Heart left ventricle (tissue), 16 donors: ENCODE measurements at places on chromosomes 1 and 21. TPM values are rescaled to one million over a fixed set of nuclear protein-coding genes. Genes with fewer than 3 reads are reported as not detected.
A peak's percentile ranks its signal among the peaks of the same experiment; 100 is the strongest.

The GJA5 gene
- 15.8 TPM for total RNA-seq

The ZNF683 gene
- not detected for total RNA-seq

The DCST1 gene
- not detected for total RNA-seq

DNA sequence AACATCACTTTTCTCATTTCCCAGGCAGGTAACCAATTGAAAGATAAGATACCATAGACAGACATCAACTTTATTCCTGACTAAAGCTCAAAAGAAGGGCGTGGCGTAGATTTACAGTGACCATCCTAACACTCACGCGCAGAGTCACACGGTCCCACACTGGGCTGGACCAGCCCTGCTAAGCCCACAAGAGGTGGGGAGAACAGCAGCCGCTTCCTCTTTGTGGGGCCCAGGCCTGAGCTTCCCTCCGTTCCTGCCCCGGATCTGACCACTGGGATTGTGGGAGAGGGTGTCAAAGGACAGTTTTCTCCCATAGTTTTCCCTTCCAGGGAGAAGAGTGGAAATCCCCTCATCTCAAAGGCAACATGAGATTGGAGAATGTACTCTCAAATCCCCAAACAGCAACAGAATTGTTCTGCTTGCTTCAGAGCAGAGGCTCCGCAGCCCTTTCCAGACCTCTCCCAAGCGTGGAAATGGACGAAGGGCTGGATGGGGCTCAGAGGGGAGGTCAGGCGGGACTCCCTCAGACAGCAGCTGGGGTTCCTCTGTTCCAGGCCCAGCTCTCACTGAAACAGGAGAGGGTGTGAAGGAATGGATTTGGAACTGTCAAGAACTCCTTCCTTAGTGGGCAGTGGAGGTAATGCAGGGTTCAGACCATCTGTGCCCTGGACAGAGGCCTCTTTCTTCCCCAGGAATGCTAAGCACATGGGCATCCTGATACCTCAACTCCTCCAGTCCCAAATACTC, 33.7 kb downstream of the L1TD1 start:
- no peaks in the 10 kb centered on the region for H3K27me3 ChIP-seq
- no peak for DNase-seq
- H3K4me1 ChIP-seq = no peaks in the 10 kb centered on the region
- H3K36me3 ChIP-seq = no peaks in the 10 kb centered on the region

DNA sequence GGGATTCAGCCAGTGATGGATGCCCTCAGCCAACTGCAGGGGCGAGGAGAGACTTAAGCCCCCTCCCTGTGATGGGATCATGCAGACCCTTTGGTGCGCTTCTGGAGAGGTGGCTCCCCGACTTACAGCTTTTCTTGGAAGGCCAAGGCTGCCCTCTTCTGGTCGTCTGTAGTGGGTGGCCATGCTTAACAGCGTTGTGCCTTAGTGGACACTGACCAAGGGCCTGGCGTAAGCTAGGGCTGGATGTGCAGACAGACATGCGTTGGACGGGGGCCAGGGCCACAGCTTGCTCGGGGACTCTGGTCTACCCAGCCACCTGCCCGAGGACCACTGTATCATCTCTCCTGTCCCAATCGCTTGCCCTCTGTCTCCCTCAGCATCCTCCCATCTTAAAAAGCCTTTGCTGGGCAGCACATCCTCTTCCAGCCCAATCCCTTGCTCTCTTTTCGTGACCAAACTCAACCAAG, 5.5 kb downstream of the AZIN2 start:
- H3K4me3 ChIP-seq = no peak overlapping the region
- DNase-seq = peak; percentile 84
- H3K27ac ChIP-seq = no peak overlapping the region

- H3K27me3 ChIP-seq = no peaks in the 10 kb centered on the region
- H3K36me3 ChIP-seq = no peaks in the 10 kb centered on the region
- H3K4me1 ChIP-seq = no peaks in the 10 kb centered on the region
- H3K4me3 ChIP-seq = no peak overlapping the region
Observed at GRCh38 chr1:223628233-223629125, 37.0 kb downstream of the CAPN8 start.

DNA sequence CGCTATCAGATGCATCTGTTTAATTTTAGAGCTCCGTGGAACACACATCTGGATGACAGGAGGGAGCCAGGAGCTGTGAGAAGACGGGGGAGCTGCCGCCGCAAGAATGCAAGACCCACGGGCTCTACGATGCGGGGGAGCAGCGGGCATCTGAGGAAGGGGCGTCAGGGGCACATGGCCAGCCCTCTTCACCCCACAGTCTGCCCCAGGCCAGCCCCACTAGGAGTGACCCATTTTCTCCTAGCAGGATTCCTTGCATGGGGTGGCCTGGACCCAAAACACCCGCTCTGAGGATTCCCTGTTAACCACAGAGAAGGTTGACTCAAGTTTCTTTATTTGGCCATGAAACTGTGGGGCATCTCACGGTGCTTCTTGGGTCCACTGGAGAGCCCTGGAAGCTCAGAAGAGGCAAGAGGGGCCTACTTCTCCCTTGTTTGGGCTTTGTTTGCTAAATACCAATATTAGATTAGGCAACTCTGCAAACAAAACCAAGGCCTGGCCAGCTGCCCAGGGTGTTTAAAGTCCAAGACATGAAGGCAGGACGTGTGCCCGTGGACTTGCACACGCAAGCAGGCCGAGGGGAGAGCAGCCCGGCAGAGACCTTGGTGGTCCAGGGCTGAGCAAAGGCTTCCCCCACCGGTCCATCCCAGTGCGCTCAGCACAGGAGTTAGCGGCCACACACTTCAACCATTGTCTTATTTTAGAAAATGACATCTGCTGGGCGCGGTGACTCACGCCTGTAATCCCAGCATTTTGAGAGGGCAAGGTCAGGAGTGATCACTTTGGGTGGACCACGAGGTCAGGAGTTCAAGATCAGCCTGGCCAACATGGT, 89.8 kb downstream of the DHRS3 start:
- no peak overlapping the region for H3K4me3 ChIP-seq
- no peak for DNase-seq
- H3K27ac ChIP-seq = no peak overlapping the region
- H3K36me3 ChIP-seq = no peaks in the 10 kb centered on the region

DNA sequence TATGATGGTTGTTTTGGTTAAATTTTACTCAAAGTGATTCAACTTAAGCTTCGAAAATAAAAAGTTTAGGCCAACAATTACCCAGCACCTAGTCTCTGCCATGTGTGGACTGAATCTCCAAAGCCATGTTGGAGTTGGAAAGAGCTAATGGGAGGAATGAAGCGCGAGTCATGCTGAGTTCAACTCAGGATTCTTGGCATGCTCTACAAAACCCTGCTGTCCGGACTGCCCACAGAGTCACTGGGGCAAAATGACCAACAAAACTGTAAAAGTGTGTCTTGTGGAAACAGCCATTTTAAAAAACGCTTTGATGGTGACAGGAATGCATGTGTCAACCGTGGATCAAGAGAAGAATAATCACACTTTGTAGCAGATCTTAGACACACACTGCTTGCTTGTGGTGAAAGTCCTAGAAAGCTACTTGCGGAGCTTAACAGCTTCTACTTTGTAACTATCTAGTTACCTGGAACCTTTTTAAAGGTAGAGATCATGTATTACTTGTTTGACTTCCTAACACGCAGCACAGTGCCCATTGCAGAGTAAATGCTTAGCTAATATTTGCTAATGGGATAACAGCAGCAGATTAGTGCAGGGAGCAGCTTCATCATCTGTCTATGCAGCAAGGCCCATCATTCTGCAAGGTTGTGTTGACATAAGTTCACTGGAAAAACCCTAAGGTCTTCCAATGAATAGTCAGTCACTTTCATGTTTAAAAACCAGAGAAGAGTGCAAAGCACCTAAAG, 7.0 kb upstream of the GBP6 start:
- no peak for DNase-seq
- H3K4me1 ChIP-seq = peaks cover 7% of the 10 kb centered on the region
- H3K36me3 ChIP-seq = no peaks in the 10 kb centered on the region
- H3K4me3 ChIP-seq = no peak overlapping the region
- H3K27me3 ChIP-seq = no peaks in the 10 kb centered on the region

DNA sequence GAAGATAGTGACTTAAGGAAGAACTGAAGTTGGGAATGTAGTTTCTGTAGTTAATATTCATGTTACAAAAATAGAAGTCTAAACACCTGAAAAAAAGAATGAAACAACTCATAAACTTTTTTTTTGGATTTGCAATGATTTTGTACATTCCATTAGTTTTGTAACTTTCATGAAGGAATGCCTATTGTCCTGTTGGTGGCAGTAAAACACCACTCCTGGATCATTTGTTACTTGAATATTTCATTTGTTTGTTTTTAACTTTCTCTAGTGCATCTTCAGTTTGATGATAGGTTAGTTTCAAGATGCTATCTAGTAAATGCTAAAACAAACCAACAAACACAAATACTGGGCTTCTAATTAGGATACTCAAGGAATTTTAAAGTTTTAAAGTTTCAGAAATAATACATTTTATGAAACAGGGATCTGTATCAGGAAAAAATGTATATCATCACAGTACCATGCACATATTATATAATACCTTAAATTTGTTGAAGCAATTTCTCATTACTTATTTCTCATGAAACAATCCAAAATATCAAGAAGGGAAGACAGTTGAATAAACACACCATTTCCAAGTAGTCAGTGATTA, 229.7 kb upstream of the CACYBP start:
- no peaks in the 10 kb centered on the region for H3K4me1 ChIP-seq
- no peak overlapping the region for H3K4me3 ChIP-seq
- DNase-seq = no peak

GRCh38 chr1:67863637-67864036, 30.4 kb upstream of the GNG12 start:
- H3K36me3 ChIP-seq = no peaks in the 10 kb centered on the region
- H3K27ac ChIP-seq = no peak overlapping the region
- no peak overlapping the region for H3K4me3 ChIP-seq
- no peak for DNase-seq
- H3K27me3 ChIP-seq = no peaks in the 10 kb centered on the region

- no peak for DNase-seq
- no peaks in the 10 kb centered on the region for H3K36me3 ChIP-seq
- H3K27me3 ChIP-seq = no peaks in the 10 kb centered on the region
- peak overlapping the region; percentile 48 for H3K27ac ChIP-seq
- H3K4me3 ChIP-seq = no peak overlapping the region
Observed at GRCh38 chr21:33975548-33976081, 60.0 kb upstream of the ATP5PO start.

DNA sequence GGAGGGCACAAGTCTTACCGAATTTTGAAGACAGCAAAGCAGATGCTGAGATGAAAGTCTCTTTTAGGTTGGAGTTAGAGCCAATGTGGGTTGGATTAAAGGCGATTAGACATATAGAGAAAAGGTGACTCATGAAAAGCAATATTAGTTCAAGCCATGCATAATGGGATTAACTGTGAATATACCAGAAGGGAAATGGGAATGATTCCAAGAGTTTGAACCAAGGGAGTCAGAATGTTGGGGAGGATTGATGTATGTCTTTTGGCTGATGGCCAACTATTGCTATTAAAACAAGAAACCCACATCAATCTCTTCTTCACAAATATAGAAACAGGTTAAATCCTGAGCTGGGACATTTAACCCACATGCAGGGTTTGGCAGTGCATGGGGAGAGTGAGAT, 1.2 kb downstream of the HMGCS2 start:
- H3K36me3 ChIP-seq = no peaks in the 10 kb centered on the region
- DNase-seq = no peak
- H3K4me3 ChIP-seq = no peak overlapping the region

DNA sequence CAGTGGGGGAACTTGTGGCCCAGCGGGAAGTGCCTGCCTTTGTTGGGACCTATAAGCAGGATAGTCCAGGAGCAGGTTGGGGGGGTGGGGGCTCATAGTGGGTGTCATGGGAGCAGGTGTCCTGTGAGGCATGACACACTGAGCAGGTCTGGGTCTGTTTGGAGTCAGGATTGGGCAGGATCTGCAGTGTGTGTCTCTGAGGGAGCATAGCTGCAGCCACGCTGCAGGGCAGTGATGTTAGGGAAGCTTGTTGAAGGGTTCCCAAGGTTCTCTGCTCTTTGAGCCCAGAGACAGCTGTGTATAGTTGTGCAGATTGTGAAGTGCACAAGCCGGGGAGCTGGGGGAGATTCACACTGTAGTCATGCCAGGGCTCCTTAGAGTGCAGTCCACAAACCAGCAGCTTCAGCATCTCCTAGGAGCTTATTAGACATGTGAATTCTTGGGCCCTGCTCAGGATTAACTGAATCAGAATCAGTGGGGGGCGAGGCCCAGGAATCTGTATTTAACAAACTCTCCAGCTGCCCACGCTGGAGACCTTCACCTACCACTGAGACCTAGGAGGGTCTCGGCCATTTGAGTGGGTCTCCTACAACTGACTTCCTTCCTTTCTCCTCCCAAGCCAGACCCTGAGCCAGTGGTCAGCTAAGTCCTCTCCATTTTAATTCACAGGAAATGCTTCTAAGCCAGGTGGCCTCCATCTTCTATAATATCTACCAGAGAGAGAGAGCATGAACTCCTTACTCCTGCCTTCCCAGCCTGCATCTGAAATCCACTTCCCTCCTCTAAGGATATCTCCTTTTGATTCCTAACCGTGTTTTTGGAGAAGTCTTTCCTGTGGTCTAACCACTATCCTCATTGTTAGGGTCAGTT, 11.1 kb downstream of the INSRR start:
- H3K27me3 ChIP-seq = peaks cover 8% of the 10 kb centered on the region
- no peak overlapping the region for H3K4me3 ChIP-seq
- H3K4me1 ChIP-seq = peaks cover 7% of the 10 kb centered on the region
- H3K36me3 ChIP-seq = no peaks in the 10 kb centered on the region

DNA sequence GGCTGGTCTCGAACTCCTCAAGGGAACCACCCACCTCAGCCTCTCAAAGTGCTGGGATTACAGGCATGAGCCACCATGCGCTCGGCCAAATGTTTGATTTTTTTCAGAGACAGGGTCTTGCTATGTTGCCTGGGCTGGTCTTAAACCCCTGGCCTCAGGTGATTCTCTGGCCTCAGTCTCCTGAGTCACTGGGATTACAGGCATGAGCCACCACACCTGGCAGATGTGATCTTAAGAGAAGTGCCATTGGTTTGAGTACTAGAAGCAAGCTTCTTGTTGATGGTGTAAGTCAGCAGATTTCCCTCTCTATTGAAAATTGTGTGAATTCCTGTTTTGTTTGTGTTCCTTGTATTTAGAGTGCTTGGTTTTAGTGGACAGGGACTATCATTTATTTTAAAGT, 5.2 kb downstream of the CAP1 start:
- H3K4me1 ChIP-seq = peaks cover 20% of the 10 kb centered on the region
- H3K27me3 ChIP-seq = no peaks in the 10 kb centered on the region
- no peak overlapping the region for H3K27ac ChIP-seq
- no peak for DNase-seq
- no peak overlapping the region for H3K4me3 ChIP-seq

DNA sequence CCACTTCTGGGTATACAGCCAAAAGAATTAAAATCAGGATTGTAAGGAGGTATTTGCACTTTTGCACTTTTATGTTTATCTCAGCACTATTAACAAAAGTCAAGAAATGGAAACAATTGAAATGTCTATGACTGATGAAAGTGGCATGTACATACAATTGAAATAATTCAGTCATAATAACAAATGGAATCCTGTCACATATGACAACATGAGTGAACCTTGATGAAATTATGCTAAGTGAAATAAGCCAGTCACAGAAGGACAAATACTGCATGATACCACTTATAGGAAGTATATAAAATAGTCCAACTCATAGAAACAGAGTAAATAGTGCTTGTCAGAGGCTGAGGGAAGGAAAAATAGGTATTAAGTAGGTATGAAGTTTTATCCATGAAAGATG, 3.4 kb upstream of the SPTA1 start:
- H3K27ac ChIP-seq = no peak overlapping the region
- H3K4me1 ChIP-seq = no peaks in the 10 kb centered on the region
- no peaks in the 10 kb centered on the region for H3K36me3 ChIP-seq
- no peak overlapping the region for H3K4me3 ChIP-seq
- DNase-seq = no peak
- H3K27me3 ChIP-seq = no peaks in the 10 kb centered on the region

GRCh38 chr1:3033040-3033789, 11.9 kb downstream of the ACTRT2 start:
- H3K4me1 ChIP-seq = no peaks in the 10 kb centered on the region
- H3K4me3 ChIP-seq = no peak overlapping the region
- H3K27ac ChIP-seq = no peak overlapping the region
- no peaks in the 10 kb centered on the region for H3K36me3 ChIP-seq
